ENCODE measurements at places on chromosomes 2 and 18. TPM values are rescaled to one million over a fixed set of nuclear protein-coding genes. Genes with fewer than 3 reads are reported as not detected.

Gene APLF
- total RNA-seq, result 2.2 TPM

Gene PRSS56
- not detected for total RNA-seq

Gene SCYGR7
- total RNA-seq, result not detected

Gene RUFY4
- total RNA-seq, result not detected

Gene COMMD1
- 55.4 TPM for total RNA-seq
